ENCODE measurements at places on chromosomes 2 and 18.

GRCh38 chr2:97750017-97750416 is 36.6 kb downstream of the ZAP70 start:
- no peak for DNase-seq

GRCh38 chr2:46042207-46042637 is 255.0 kb upstream of the EPAS1 start:
- DNase-seq, result no peak

DNA sequence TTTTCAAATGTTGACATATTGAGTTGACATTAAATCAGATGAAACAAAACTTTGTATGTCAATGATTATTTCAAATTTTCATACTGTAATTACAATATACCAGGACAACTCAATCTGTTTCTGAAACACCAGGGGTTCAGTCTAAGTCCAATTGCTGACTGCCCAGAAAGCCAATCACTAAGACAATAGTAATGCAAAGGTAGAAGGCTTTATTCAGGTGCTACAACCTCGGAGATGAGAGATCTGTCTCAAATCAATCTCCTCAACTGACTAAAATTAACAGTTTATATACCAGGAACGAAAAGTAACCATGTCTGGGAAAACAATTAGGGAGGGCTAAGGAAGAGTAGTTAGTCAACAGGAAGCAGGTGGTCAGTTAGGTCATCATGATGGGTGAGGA is 1400.4 kb downstream of the SUCLG1 start:
- DNase-seq, result no peak

DNA sequence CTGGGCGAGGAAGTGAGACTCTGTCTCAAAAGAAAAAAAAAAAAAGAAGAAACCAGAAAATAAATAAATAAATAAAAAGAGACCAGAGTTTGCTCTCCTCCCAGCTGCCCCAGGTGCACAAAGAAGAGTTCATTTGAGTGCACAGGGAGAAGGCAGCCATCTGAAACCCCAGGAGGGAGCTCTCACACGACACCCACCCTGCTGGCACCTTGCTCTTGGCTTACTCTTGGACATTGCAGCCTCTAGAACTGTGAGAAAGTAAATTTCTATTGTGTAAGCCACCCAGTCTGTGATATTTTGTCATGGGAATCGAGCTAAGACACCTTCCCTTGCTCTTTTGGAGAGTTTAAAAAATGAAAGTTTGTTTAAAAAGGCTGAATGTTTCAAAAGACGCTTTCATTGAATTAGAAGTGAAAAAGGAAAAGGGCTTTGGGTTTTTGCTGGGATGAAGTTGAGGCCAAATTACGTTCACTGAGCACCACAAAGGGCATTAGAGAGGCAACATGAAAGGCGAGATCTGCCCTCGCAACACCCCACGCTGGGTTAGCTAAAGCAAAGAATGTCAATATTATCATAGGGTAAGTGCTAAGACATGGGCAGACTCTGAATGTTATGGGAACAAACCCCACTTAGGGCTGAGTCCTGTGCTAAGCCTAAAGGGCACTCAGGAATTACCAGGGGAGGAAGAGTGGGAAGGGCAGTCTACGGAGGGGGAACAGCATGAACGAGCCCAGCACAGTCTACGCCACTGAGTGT is 128.9 kb upstream of the RIOK3 start:
- DNase-seq, result no peak

DNA sequence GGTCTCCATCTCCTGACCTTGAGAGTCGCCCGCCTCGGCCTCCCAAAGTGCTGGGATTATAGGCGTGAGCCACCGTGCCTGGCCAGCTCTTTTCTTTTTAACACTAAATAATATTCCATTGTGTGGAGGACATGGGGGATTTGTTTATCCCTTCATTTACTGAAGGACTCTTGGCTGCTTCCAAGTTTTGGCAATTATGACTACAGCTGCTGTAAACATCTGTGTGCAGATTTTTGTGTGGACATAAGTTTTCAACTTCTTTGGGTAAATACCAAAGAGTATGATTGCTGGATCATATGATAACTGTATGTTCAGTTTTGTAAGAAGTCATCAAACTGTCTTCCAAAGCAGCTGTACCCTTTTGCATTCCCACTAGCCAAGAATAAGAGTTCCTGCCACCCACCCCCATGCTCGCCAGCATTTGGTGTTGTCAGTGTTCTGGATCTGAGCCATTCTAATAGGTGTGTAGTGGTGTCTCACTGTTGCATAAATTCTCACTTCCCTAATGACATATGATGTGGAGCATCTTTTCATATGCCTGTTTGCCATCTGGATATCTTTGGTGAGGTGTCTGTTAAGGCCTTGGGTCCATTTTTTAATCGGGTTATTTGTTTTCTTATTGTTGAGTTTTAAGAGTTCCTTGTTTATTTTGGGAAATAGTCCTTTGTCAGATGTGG is 52.2 kb downstream of the TNFRSF11A start:
- no peak for DNase-seq

DNA sequence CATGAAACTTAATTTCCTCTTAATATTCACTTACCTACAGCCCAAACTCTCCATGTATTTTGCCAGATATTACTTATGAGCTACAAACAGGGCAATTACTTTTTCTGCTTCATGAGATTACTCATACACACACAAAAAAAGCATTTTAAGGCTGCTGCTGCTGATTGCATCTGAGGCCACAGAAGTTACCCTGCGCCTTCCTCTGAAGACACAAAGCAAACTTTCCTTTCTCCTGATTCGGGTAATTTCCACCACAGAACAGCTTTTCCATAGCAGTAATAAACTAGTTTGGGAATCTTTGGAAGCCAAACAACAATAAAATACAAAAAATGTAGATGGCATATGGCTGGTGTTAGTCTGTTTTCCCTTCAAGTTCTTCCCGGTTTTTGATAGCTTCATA is 6.2 kb downstream of the TTC32 start:
- DNase-seq, result no peak

DNA sequence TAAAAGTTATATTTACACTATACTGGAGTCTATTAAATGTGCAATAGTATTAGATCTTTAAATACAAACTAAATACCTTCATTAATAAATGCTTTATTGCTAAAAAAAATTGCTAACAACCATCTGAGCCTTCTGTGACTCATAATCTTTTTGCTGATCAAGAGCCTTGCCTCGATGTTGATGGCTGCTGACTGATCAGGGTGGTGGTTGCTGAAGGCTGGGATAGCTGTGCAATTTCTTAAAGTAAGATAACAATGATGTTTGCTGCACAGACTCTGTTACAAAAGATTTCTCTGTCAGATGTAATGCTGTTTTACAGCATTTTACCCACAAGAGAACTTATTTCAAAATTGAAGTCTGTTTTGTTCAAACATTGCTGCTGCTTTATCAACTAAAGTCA is 421.4 kb upstream of the CYRIA start:
- DNase-seq, result no peak

GRCh38 chr2:225328192-225328591 is 71.3 kb upstream of the NYAP2 start:
- no peak for DNase-seq

DNA sequence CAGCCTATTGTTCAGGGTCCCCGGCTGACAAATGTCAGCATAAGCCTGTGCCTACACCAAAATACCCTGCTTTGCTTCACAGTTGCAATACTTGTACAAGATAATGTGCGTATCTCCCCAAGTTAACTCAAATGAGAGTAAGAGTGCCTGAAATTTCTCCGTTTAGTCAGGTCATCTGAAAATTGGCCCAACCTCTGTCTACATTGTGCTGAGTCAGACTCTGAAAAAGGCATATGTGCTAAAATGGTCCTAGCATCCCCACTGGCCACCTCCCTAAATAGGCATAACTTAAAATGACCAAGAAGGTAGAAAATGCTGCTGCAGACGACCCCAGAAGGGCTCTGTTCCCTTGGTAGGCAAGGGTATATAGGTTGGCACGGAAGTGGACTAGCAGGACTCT is 1653.8 kb upstream of the DDX18 start:
- DNase-seq, result no peak

GRCh38 chr18:43193336-43193735 is 77.9 kb upstream of the RIT2 start:
- no peak for DNase-seq

DNA sequence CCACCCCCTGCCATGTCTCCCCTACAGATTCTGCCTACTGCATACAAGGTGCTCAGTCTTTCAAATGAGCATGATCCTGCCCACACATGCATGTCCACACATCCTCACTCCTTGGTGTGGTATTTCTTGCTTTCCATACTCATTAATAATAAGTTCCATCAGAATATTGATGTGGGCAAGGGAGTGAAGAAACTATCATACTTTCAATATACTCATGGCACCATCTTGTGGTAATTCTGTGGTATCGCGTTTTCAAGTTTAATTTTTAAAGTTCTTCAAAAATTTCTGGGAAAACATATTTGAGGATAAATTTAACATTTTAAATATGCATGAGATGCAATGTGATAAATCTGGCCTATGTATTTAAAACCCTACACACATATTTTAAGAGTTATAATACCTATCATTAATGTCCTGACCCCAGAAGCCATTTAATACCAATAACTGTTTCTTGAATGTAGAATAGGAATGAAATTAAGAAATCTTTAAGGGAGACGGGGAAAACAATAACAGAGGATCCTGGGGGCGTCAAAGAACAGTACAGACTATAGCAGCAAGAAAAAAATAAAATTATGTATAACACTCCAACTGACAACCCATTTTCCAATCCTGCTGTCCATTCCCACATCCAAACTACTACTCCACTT is 110.1 kb downstream of the ZNF385B start:
- DNase-seq, result no peak

GRCh38 chr2:74883011-74883410 is 49.1 kb downstream of the HK2 start:
- DNase-seq, result no peak

DNA sequence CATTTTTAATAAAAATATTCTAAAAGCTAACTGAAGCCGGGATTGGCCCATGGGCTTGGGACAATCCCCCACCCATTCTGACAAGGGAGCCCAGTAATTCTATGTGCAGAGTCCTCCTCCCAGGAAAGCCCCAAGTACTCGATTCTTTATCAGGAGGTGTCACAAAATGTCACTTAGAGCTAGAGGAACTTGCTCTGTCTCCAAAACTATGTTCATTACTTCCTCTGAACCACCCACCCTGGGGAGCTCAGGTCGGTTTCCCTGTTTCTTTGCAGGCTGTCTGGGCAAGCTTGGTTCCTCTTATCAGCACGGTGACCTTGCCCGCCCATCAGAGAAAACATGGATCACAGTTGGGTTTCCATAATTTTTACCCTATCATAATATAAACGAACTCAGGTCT is 430.6 kb upstream of the ID2 start:
- no peak for DNase-seq

- DNase-seq, result no peak
Measured at GRCh38 chr2:122710049-122710448, 954.6 kb downstream of the TSN start.

DNA sequence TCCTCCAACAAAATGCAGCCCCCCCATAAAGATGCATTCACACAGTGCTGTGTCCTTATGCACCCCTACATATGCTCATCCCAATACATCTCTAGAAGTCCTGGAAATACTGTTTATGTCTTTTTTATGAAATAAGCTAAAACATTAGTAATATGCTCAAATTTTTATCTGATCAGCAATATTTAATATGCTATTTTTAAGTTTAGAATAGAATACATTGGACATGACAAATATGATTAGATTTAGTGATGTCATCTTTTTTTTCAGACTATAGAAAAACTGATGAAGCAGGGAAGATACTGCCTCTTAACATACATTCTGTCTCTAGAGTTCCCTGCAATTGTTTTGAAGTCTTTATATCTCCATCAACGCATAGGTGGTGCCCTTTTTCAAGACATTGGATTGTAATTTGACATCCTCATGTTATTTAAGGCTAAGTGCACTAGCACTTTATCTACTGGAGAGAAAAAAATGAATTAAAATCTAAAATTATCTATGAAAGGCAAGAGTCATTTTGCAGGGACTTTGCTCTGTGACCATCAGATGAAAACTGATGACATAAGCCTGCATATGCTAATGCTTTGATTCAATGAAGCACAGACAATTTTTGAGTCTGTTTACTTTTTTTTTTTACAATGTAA is 395.3 kb downstream of the LPIN1 start:
- no peak for DNase-seq

DNA sequence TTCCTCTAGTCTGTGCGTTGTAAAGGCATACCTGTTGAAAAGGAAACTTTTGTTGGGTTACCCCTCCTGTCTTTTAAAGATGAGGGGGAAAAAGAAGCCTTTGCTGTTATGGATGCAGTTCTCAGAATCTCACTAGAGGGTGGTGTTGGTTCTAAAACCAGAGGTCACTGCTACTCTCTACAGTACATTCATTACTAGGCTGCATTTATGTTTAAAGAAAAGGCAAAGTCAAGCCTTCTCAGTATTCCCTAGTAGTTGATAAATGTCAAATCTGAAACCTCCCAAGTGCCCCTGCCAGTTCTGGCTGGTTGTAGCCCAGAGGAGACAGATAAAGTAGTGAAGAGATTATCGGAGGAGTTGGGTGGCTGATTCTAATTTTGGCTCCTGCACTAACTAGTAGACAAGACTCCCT is 1.4 kb upstream of the PLCL1 start:
- DNase-seq, result no peak

DNA sequence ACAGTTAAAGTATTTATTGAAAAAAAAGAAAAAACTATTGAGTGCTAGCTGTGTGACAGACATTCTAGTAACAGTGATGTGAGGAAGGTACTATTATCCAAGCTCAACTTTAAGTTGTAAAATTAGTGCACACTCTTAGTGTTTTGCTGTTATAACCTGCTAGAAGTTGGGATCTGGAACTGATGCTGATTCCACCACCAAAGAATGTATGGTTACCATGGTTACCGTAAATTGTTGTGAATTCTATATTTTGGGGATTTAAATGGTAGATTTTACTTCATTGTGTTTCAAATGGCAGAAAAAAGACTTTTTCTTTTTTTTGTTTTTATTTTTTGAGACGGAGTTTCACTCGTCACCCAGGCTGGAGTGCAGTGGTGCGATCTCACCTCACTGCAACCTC is 5.3 kb downstream of the AGFG1 start:
- no peak for DNase-seq

- DNase-seq, result no peak
Measured at GRCh38 chr2:133229974-133230373, 338.3 kb downstream of the NCKAP5 start.

DNA sequence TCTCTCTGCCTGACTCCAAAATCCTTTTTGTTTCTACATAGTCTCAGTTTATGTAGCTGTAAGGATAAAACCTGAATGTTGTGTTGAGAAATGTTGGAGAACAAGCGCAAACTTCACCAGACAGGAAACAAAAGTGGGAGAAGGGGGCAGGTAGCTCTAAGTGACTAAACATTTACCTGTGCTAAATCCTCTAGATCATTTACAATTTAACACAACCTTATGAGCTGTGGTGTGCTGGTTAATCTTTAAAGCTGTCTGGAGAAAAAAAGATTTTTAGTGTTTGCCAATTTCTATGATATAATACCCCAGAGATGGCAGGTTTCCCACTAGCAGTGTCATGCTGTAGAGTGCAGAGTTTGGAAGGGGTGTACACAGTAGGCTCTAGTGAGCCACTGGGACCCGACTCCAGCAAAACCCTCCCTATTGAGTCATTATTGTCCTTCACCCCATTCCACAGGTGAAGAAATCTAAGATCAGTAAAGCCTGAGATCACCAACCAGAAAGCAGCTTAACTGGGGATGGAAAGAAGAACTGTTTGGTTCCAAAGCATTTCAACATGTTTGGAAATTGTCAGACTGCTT is 992.0 kb downstream of the DCDC2C start:
- DNase-seq, result no peak

GRCh38 chr2:25315316-25315680 is 26.4 kb downstream of the DNMT3A start:
- DNase-seq, result no peak

GRCh38 chr2:28316546-28317335 is 75.9 kb upstream of the FOSL2 start:
- no peak for DNase-seq

Measured in stimulated activated CD8-positive, alpha-beta memory T cell treated with anti-CD3 and anti-CD28 coated beads, Interleukin-7, amount 100 ng/mL, for 48 hours (primary cell).